NCI-H1092 (cell line): ENCODE measurements at places on chromosomes 6 and 20.

GRCh38 chr6:85676086-85676729, 33.5 kb upstream of the SYNCRIP start:
- no peak for DNase-seq

- DNase-seq: no peak
Observed at GRCh38 chr6:155163601-155164000, 100.2 kb upstream of the CLDN20 start.

DNA sequence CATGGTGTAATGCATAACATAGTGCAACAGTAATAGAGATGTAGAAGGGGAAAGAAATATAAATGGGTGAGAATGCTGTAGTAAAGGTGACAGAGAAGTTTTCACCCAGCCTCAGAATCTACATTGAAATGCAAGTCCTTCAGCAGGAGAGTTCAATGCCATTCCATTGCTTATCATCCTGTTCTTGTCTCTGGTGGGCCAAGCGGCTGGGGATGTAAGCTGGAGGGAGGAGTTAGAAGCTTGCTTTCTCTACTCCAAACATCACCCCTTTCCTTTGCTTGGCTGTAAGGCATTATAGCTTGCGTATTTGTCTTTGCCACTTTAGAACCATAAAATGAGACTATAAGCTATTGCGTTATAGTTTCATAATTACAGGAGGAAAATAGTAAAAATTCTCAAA, 2.2 kb upstream of the FUT9 start:
- no peak for DNase-seq

DNA sequence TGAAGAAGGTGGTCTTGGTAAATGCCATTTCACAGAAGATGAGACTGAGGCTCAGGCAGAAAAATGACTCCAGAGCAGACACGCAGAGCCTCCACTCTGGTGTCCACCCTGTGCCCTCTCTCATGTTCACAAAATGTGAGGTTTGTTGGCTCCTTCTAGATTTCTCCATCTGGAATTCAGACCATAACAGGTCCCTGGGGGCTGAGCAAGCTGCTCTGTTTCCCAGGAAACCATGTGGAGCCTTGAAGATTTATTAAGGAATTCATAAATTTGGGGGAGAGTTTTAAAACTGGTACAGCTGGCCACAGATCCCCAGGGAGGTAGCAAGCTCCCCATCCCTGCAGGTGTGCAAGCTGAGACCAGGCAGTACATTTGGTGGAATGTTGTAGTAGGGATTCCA, 38.8 kb upstream of the SIRPA start:
- DNase-seq: no peak

GRCh38 chr6:25831532-25832306, at the start of gene SLC17A1:
Gene SLC17A1 (minus strand): TSS chr6:25832052. CDS start chr6:25830557, 1,495 bp downstream.
- no peak for DNase-seq

DNA sequence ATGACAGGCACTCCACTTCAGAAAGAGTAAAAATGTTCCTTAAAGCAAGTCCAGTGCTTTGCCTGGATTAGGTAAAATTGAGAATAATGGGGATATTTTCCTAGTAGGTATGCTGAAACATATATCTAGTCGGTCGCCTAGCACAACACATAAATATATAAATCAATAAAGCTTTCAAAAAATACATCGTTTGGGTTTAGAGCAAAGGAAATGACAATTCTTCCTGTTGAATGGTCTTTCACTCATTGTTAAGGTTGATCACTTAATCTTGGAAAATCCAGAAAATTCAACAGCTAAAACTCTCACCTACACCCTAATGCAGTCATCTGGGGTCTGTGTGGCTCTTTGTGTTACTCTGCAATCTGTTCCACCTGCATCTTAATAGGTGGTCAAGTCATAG, 13.9 kb downstream of the HAO1 start:
- DNase-seq: no peak

DNA sequence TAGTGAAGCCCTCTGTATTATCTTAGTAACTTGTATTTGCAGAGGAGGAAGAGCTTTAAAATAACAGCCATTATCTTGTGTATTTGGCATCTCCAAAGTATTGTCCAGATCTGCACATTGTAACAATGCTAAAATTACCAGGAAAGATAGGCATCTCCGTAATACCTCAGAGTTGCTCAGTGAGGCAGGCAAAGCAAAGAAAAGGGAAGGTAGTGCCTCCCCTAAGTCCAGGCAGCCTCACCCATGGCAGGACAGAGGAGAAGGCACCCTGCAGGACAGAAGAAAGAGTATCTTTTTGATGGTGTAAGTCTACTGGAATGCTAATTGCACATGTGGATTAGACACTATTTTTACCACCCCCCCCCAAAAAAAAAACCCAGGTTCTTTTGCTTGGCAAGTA, 13.6 kb upstream of the SSTR4 start:
- no peak for DNase-seq

- no peak for DNase-seq
Observed at GRCh38 chr6:118939683-118940082, 4.7 kb upstream of the MCM9 start.

GRCh38 chr6:139334806-139335446, 39.5 kb downstream of the CITED2 start:
- no peak for DNase-seq

GRCh38 chr20:63518351-63518861, 2.2 kb upstream of the PPDPF start:
- no peak for DNase-seq

DNA sequence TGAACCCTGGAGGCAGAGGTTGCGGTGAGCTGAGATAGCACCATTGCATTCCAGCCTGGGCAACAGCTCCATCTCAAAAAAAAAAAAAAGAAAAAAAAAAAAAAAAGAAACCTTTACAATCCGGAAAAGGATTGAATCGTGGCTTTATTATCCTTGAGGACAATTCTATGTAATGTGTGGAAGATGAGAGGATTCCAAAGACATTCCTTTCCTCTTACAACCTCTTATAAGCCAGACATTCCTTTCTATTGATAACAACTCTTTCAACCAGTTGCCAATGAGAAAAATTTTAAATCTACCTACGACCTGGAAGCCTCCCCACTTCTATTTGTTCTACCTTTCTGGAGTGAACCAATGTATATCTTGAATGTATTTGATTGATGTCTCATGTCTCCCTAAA, 91.2 kb upstream of the EEF1E1 start:
- no peak for DNase-seq

DNA sequence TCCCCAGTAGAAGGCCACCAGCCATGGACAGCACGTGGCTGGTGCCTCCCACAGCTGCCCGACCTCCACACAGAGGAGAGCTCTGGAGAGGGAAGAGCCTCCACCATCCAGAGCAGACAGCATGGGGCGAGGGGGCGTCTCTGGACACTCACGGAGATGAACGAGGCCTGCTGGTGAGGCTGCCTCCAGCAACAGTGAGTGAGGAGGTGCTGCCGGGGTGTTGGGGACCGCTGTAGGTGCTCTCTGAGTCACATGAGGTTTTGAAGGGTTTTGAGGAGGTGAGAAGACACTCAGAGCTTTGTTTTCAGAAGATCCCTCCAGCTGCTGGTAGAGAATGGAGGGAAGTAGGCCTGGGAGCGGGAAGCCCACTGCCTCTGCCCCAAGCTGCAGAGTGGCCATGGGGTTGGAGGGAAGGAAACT, 65.6 kb downstream of the THBS2 start:
- DNase-seq: no peak

DNA sequence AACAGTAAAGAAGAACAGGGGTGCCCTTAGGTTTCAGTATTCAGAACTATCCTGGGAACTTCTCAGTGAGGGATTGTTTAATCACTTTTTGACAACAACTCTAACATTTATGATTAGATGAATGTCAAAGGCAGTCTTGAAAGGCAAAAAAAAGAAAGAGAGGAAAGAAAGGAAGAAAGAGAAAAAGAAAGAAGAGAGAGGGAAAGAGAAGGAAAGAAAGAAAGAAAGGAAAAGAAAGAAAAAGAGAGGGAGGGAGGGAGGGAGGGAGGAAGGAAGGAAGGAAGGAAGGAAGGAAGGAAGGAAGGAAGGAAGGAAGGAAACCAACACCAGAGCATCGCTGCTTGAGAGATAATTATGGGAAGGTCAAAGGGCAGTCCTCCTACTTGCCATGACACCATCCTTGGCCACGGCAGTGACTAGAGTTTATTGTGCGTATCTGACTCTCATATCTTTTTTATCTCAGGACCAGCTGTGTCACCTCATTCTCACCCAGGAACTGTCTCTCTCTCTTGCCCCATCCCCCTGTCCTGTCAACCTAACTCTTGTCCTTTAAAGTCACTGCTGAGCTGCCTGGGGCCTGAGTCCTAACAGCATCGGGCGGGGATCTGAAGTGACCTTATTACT, 96.8 kb upstream of the ATXN1 start:
- no peak for DNase-seq

GRCh38 chr20:24211972-24212371, 223.4 kb upstream of the GGTLC1 start:
- no peak for DNase-seq

GRCh38 chr6:53461696-53462095, 83.2 kb downstream of the GCLC start:
- DNase-seq: no peak

DNA sequence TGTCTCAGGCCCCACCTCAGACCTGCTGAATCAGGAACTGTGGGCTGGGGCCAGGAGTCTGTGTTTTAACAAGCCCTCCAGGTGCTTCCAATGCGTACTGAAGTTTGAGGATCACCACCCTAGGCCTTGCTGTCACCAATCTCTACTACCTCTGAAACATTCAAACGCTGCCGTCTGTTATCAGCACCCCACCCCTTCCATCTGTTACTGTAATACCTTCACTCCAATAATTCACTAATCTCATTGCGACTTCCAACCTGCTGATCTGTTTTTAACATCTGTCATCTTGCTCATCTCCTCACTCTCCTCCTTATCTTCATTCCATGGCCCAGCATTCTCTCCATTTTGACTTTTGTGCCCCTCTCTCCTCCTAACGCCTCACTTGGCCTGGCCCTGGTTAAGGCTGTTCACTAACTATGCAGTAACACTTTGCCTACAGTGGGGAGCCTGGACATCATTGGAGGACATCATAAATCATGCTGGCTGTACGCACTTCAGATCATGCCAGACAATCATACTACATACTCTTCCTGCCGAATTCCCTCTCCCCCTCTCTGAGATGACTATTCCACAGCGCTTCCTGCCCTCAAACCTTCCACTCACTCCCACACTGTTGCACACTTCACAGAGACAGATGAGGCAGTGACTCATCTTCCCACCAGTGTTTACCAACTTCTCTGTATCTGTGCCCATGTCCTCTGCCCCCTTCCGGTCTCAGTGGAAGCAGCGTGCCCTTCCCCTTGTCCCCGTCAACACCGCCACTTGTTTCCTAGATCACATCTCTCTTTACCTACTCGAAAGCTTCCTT, 3.0 kb upstream of the GUCA1B start:
- DNase-seq: no peak
